Omental fat pad (tissue), 4 donors: ENCODE measurements at places on chromosomes 13 and 19. TPM values are rescaled to one million over a fixed set of nuclear protein-coding genes. Genes with fewer than 3 reads are reported as not detected.

DNA sequence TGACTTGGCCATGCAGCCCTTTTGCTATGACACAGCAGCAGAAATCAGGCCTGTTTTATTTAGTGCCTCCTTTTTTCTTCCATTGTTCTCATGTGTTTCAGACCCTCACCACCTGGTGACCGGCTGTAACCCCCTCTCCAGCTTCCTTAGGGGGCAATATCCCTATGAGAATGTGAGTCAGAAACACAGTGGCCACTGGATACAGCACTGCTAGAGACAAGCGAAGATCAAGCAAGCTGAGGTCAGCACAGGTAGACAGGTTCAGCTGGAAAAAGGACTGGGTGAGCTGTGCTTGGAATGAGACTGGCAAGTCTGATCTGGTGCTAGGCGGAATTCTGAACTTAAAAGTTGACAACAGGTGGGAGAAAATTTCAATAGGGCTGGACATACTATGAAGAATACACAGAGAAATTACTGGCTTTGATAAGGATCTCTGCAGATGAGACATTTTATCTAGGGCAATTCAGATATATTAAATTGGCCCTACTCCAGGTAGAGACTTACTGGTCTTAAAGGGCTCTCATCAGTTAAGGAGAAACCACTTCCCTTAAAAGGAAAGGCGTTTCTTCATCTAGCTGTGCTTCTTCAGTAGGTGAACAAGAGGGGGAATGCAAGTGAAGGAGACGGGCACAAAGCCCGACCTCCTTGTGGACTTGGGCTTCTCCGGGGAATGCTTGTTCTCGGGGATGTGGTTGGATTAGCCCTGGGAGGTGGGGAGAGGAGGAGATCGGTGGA is 83.3 kb downstream of the ERCC5 start:
- DNase-seq = no peak

DNA sequence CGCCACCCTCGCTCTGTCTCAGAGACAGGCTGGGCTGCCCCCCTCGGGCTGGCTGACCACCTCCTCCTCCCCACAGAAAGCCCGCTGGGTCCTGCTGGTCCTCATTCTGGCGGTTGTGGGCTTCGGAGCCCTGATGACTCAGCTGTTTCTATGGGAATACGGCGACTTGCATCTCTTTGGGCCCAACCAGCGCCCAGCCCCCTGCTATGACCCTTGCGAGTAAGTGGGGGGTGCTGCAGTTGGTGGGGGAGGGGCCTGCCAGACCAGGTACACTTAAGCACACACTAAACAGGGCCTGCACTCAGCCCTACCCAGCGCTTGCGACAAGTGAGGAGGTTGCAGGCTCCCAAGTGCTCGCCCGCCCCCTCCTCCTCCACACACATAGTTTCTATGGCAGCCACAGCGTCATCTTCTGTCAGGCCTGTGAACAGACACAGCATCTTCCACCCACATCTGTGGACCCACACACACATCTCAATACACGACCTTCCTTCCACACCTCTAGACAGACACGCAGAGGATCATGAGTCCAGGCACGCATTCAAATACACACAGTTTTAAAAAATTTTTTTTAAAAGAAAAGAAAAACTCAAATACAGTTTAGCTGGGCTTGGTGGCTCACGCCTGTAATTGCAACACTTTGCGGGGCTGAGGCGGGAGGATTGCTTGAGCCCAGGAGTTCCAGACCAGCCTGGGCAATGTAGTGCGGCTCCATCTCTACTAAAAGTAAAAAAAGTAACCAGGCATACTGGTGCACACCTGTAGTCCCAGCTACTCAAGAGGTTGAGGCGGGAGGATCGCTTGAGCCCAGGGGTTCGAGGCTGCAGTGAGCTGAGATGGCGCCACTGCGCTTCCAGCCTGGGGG is 18.4 kb downstream of the PLD3 start:
- no peak for DNase-seq

- DNase-seq = no peak
Measured at GRCh38 chr13:88651531-88651930, 980.4 kb downstream of the SLITRK5 start.

DNA sequence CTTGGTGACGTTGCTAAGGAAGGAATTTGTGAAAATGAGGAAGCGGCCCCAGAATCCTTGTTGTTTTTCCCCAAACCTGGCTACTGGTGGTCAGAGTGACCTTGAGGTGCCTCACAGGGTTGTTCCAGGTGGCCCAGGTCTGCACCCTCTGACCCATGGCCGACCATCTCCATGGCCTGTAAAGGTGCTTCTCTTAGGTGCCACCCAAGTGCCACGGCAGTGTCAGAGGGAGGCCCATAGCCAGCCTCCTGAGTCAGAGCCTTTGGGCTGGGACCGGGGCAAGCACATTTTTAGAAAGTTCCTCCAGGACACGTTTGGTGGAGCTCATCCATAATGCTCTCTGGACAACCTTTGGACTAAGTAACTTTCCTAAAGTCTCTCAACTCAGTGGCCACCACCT is 83.9 kb upstream of the IRS2 start:
- DNase-seq = no peak

The MED4 gene
- total RNA-seq = 42.9 TPM

The SUGP2 gene
- total RNA-seq = 40.0 TPM

DNA sequence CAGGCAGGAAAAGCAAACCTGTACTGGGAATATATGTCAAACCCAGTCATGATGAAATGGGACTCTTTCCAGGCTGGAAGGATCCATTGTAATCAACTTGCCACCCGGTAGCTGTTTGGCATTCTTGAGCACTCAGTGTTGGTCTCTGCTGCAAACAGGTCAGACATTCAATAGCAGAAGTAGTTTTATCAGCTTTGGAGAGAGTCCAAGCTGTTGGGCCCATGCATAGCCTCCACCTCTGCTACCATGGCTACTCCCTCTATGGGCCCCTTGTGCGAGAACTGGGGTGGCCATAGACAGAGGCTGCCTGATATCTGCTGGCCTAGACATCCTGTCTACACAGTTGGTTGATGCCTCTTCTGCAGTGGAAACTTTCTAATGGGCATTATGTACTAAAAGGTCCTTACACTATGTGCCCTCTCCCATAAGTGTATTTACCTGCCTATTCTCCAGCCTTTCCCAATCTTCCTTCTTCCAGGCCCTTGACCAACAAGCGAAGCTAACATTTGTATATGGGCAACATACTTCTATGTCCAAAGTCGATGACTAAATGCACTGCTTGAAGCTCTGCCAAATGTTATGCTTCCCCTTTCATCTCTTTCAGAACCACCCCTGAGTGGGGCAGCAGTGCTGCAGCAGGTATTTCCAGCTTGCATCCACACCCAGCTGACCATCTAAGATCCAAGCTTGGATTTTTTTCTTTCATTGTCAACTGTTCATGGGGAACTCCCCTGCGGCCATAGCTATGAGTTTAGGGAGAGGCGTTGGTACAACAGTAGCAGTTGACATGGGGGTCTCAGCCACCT is 5.3 kb upstream of the RNF6 start:
- no peak for DNase-seq

GRCh38 chr13:32905063-32905863 is 111.0 kb upstream of the KL start:
- DNase-seq = no peak

DNA sequence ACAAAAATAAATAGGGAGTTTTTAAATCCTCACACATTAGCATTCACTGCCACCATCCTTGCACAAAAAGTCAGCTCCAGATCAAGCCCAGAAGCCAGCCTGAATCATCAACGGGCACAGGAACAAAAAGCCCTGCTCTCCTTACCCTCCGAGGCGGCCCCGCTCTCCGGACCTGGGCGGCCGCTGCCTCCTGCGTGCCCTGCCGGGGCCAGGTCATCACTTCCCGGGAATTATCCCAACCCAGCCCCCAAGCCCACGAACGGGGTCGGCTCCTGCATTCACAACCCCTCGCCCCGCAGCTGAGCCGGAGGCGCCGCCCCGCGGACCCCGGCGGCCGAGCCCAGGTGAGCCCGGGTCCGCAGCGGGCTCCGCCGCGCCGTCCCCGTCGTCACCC is 754 bp downstream of the DNAJB1 start:
- no peak for DNase-seq

The TNFSF13B gene
- total RNA-seq = 15.6 TPM

The PDX1 gene
- total RNA-seq = not detected

The NUDT15 gene
- total RNA-seq = 11.2 TPM

DNA sequence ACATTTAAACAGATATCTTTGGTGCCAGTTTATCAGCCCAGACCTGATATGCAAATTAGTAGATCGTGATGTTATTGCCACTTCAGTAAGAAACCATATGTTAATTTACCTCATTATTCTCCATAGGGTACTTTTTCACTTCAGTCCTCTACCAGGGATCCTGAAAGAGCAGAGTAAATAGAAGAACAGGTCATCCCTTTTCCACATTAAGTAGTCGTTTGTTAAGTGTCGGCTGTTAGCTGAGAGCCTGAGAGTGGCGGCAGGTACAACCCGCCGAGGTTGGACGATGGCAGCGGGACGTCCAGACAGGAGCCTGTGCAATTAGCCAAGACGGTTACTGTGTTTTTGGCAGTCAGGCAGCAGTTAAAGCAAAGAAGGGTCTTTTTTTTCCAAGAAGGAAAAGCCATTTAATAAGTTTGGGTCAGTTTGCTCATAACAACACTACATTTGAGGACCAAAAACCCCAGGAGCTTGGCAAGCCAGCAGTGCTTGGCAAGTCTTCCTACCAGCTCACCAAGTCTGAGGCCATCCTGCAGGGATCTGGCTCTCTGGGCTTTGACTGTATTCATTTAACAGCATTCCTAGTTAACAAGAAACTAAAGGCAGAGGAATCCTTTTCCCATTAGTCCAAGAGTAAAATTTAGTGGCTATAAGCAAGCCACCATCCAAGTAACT is 231.8 kb downstream of the SHISA2 start:
- no peak for DNase-seq

GRCh38 chr13:48436661-48437288 is 23.9 kb upstream of the LPAR6 start:
- DNase-seq = no peak

DNA sequence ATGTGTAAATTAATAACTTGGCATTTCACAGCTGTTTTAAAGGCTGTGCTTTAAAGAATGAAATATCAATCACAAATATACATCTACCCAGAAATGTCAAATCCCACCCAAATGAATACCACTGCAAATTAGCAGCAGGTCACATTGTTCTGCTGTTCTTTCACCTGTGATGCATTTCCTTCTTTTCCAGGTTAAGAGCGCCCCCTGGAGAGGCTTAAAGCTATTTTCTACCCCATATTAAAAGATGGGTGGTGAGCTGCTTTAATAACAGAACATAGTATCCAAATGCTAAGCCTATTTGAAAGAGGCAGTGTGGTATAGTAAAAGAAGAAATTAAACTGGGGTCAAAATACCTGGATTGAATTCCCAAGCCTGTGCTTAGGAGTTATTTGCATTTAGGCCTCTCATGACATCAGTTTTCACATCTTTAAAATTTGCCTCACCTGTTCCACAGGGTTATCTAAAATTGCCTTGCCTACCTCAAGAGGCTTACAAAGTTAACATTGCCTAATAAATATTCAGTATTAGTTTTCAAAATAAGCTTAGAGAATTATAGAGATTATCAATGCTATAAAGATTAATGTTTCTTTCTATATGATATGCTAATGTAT is 396.9 kb upstream of the SLITRK5 start:
- no peak for DNase-seq

DNA sequence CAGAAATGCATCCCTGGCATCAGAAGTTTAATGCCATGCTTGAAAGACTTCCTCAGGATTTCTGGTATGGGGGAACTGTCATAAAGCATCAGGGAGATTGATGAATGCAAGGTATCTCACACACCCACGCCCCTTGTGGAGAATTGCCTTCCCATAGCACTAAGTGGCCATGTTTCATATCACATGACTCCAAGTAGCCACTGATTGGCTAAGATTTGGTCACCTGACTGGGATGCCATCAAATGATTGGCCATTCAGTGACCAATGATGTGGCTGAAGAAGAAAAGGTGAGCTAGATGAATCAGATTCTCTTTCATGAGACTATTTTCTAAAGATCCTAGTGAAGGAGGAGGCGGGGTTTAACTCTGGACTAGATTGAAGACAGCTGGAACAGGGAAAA is 7.3 kb downstream of the KLK8 start:
- DNase-seq = no peak

DNA sequence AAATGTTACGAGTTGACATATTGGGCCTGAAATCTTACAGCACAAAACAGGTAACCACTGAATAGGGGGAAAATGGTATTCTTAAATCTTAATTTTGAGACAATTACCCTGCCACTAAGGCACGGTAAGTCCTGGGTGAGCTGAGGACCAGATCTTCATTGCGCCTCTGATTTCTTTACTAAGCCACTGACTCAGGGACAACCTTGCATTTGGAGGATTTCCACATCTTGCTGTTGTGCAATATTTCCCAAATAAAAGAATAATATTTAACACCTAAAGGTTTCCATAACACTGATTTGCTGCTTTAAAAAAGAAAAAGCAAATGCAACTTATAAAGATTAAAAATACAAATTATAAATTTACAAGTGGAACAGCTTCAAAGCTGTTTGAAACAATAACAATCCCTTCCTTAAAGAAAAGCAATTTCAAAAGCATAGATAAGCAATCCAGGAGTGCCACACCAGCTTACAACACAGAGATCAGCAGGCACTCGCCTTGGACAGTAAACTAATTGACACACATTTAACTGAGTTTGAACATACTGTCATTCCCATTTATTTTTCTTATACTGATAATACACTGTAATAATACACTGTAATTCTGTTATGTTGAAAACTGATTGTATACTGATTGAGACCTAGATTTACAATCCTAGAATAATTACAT is 79.6 kb upstream of the DOCK9 start:
- no peak for DNase-seq

The KIR2DL4 gene
- not detected for total RNA-seq

DNA sequence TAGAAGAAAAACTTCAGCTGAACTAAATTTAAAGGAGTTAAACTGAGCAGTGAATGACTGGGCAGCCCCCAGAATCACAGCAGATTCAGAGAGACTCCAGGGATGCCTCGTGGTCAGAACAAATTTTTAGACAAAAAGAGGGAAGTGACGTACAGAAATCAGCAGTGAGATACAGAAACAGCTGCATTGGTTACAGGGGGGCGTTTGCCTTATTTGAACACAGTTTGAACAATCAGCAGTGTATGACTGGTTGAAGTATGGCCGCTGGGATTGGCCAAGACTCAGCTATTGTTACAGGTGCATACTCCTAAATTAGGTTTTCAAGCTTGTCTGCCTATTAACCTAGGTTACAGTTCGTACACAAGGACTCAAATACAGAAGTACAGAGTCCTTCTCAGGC is 2.2 kb upstream of the SPRYD7 start:
- no peak for DNase-seq

The EHD2 gene
- 93.5 TPM for total RNA-seq

DNA sequence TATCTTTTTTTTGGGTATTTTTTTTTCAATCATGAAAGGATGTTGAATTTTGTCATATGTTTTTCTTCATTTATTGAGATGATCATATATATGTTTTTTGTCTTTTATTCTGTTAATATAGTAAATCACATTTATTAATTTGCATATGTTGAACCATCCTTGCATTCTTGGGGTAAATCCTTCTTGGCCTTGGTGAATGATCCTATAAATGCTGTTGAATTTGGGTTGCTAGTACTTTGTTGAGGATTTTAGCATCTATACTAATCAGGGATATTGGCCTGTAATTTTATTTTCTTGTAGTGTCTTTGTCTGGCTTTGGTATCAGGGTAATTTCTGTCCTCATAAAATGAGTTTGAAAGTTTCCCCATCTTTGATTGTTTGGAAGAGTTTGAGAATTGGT is 199.9 kb downstream of the B3GLCT start:
- DNase-seq = no peak

The OLFM4 gene
- 0.13 TPM for total RNA-seq

The GARRE1 gene
- total RNA-seq = 18.4 TPM
